ENCODE measurements at places on chromosomes 11 and 22.

DNA sequence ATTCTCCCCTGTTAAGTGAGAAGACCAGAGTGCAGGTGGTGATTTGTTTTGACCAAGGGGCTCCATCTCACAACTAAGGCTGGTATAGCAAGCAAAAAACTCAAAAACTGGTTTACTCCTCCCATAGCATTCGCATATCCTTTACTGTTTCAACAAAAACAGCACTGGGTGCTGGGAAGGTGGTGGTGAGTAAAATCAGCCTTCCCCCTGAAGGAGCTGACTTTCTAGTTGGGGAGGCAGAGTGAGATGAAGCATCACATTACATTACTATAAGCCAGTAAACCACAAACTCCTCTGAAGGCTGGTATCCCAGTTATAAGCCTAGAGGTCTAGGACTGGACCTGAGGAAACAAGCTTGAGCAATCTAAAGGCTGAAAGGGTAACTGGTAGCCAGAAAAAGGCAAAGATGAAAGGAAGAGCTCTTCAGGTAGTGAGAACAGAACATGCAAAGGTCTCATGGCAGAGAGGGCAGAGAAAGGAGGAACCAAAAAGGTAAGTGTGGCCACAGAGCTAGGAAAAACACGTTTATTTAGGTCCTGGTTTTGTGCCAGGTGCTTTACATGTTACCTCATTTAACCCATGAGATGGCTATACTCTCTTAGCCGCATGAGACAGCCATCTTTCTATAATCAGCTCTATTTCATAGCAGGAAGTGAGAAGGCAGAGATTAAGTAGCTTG lies 22.3 kb downstream of the TMEM123 start:
- DNase-seq: no peak

- DNase-seq: no peak
Observed at GRCh38 chr11:102994105-102994504, 38.6 kb upstream of the MMP13 start.

- DNase-seq: no peak
Observed at GRCh38 chr11:78023426-78023825, 350 bp upstream of the KCTD14 start.

DNA sequence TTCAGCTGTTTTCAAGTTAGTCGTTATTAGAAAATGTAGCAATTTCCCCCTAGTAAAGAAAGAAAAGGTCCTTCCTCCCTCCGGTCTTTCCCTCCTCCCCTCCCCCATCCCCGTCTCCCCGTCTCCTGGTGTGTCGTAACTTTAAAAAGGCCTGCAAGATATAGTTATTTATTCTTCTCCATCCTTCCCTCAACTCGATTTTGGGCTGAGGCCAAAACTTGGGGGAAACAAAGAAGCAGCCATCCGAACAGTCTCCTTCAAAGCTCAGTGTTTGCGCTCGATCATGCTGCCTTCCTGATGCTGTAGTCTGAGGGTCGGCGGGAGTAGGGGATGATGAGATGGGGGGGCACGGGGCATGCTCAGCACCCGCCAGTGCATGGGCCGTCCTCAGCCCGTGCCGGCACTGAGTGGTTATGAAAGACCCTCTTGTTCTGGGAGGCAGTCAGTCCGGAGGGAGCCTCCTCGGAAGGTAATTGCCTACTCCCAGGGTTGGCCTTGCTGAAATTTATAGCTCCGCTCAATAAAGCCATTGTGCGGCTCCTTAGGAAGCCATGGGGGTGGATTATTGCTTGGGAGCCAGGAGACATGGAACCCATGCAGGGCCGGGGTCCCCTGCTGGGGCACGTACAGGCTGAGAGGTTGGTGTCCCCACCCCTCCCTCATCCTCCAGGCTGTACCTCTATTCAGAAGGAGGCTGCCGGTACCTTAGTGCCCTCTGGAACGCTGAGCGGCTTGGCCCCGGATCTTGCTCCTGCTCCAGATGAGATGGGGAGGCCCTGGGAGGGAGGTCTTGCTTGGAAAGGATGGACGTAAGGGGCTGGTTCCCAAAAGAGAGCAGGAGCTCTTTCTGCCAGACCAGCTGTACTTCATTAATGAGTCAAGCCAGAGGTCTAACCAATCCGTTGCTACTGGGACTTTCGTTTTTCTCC lies 212.7 kb upstream of the CADM1 start:
- DNase-seq: no peak

- no peak for DNase-seq
Observed at GRCh38 chr11:114796954-114797721, 118.8 kb downstream of the NXPE2 start.
